ENCODE measurements at places on chromosomes 11 and 22.
A peak's percentile ranks its signal among the peaks of the same experiment; 100 is the strongest.

- DNase-seq = no peak
Measured at GRCh38 chr22:33565580-33565995, 354.7 kb downstream of the LARGE1 start.

DNA sequence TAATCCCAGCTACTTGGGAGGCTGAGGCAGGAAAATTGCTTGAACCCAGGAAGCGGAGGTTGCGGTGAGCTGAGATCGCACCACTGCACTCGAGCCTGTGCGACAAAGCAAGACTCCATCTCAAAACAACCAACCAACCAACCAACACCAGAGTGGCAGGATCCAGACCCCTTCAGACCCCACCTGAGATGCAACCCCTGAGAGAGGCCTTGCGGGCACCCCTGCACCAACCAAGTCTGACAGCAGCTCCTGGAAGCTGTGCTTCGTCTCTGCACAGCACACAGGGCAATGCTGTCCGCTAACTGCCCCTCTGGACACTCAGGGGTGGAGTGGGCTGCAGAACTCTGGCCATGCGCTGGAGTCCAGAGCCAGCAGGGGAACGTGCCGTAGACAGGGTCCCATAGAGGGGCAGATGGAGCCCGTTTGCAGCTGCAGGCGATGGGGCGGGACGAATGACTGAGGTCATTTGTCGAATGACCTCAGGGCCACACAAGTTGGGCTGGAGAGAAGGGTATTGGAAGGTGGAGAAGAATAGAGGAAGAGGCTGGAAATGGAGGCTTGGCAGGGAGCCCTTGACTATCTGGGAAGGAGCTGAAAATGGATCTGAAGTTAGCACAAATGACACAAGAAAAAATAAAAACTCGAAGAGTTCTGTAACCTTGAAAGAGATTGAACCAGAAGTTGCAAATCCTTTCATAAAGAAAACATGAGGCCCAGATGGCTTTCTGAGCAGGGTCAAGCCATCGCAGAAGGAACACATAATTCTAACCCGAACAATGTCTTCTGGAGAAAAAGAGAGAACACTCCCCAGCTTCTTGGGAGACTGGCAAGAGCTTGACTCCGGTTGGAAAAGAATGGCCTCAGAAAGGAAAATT, 199.7 kb downstream of the CTTN start:
- no peak for DNase-seq

DNA sequence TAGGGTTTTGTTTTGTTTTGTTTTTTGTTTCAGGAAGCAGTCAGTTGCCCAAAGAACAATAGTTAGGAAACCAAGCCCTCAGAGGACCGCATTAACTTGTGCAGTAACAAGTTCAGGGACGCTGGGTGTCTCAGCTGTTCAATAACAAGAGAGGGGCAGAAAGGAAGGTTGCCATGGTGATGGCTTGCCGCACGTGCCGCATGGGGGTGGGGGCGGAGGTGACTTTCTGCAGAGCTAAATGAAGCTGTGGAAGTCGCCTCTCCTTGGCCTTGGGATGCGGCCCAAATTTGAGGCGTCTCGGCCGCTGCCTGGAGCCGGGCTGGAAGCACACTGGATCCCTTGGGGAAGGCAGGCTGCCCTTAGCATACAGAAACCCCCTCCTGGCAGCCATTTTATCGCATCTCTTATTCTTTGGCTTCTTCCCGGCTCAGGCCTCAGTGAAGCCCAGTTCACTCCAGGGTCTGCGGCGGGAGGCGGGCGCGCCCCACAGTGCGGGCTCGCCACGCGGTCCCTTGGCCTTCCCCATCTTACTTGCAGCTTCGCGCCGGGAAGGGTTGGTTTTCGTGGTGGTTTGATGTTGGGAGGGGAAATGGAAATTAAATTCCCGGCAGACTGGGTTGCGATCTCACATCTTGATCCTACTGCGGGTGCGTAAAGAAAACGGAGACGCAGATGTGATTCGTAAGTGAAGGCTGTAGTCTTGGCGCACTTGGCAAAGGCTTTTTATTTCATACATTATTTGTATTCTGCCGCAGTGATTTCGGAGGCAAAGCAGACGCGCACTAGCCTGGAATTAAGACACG, 94.3 kb downstream of the SLC17A6 start:
- no peak for DNase-seq

DNA sequence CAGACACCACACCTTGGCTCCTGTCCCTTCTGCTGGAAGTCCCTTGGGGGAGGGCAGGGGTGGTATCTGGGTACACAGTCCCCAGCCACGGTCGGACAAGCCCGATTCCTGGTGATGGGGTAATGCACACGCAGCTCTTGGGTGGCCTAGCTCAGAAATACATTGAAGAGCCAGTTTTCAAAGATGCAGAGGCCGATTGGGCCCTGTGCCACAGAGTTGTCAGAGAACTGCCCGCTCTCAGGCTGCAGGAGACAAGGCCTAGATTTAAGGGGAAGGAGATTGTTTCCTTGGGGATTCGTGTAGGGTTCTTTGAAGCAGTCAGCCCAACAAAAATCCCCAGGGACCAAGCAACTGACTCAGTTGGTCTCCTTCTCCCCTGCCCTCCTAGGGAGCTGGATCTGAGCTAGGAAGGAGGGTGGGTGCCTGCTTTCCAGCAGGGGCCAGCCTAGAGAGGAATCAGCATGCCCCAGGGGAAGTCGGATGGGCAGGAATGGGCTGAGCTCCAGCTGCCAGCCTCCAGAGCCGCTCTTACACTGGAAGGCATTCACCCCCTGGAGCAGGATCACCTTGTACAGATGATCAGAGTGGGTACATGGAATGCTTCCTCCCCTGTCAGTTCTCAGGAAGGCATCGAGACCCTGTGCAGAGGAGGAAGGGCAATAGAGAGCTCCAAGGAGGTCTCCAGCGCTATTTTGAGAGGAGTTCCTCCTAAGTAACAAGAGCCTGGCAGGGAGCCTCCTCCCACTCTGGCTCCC, 3.3 kb upstream of the SCN4B start:
- DNase-seq = no peak

DNA sequence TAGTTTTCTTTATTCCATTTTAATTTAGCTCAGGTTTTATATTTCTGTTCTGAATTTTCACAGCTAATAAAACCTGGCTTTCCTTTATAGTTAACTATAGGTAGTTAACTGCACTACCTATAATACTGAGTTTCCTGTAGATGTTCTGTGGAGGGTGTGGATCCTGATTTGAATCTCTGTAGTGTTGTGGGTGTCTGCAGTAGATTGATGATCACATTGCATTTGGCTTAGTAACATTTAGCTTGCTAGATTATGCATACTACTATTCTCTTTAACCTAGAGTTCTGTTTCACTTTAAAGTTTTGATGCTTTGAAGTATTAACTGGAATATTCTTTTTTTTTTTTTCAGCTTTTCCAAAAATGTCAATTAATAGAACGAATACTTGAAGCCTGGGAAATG, 110.1 kb downstream of the PPP6R3 start:
- DNase-seq = no peak

DNA sequence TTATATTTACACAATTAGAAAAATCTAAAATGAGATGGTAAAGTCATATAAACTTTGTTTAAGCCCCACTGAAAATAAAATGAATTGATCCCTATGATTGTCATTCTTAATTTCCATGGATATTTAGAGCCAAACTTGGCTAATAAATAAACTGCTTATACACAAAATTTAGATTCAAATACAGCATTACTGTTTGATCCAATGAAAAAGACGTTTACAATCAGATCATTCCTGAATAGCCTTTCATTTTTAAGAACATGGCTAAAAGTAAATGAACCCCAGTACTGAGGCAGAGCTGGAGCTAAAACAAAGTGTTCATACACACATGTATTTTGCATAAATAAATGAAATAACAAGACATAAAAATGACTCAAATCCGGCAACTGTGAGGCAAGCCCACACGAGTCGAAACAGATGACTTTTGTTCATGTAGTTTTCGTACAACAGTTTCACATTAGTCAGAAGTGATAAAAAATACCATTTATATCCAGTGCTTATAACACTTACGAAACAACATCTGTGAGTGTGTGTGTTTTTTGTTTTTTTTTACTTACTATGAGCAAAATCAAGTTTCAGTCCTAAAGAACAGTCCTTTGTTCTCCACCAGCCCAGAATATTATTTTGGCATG, 386.5 kb downstream of the SOX6 start:
- no peak for DNase-seq

DNA sequence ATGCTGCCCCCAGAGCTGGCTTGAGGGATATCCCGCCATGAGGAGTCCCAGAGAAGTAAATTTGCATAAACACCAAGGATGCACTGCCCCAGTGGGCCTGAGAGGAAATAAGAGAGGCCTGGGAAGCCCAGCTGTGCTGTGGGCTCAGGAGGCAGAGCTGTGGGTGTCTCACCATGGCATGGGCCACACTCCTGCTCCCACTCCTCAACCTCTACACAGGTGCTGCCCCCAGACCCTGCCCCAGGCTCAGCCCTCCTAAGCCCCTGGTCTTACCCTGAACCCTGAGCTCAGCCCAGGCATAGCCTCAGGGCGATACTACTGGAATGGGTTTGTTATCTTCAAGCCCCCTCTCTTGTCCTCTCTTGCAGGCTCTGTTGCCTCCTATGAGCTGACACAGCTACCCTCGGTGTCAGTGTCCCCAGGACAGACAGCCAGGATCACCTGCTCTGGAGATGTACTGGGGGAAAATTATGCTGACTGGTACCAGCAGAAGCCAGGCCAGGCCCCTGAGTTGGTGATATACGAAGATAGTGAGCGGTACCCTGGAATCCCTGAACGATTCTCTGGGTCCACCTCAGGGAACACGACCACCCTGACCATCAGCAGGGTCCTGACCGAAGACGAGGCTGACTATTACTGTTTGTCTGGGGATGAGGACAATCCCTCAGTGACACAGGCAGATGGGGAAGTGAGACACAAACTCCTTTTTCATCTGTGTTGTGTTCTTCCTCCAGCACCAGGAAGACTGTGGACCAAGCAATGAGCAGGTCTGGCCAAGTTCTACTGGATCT, 59.9 kb downstream of the GGTLC2 start:
- no peak for DNase-seq

DNA sequence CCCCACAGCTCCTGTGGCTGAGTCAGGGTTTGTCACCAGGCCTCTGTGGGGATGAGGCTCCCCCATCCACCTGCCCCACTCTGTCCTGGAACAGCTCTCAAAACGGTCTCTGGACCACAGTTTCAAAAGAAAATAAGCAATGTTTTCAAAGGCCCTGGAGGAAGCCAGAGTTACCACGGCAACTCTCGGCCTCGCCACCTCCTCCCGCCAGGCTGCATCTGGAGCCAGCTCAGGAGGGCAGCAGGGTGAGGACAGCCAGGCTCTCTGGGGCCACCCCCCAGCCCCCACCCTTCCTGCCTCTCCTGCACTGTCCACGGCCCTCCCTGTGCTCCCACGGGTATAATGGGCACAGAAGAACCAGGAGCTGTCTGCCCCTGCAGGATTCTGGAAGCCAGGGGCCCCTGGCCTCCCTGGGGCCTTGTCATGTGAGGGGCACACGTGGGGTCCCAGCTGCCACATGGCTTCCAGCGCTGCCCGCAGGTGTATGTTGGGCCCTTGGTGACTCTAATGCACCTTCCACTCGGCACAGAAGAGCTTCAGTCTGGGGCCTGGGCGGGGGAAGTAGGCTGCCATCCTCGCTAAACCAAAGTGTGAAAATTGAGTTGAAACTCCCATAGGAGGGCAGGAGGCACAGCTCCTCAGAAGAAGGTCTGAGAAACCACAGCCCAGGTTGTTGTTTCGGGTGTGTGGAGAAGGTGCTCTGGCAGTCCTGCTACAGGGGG, 10.3 kb downstream of the CD81 start:
- no peak for DNase-seq

- DNase-seq = no peak
Measured at GRCh38 chr11:1987024-1987423, 10.6 kb downstream of the H19 start.

GRCh38 chr22:29555065-29555644, 1.6 kb upstream of the THOC5 start:
- DNase-seq = no peak

GRCh38 chr22:48714231-48714630, 1113.4 kb downstream of the BRD1 start:
- no peak for DNase-seq

DNA sequence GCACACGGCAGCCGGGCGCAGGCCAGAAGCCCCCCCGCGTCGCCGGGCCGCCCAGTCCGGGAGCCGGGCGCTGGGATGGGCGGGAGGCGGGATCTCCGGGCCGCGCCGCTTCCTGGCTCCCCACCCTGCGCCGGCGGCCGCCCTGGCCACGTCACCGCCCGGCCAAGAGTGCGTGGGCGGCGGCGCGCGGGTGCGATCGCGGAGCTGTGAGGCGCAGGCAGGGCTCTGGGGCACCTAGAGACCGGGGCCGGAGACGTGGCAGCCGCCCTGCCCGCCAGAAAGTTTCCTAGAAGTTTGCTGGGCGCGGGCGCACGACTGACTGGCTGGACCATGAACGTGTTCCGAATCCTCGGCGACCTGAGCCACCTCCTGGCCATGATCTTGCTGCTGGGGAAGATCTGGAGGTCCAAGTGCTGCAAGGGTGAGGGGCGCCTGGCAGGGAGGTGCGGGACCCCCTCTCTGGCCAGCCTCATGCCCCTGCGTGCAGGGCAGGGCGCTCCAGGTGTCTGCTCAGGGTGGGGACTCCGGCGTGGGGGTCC, at the start of gene KDELR3:
KDELR3 (plus strand) TSS at position 193 of the 539 bp plus-strand sequence; CDS start at position 331, 138 bp downstream.
- no peak for DNase-seq

GRCh38 chr11:8060801-8061554, 20.0 kb upstream of the TUB start:
- no peak for DNase-seq

GRCh38 chr11:66958956-66959274, 732 bp upstream of the PC start:
- DNase-seq = no peak

DNA sequence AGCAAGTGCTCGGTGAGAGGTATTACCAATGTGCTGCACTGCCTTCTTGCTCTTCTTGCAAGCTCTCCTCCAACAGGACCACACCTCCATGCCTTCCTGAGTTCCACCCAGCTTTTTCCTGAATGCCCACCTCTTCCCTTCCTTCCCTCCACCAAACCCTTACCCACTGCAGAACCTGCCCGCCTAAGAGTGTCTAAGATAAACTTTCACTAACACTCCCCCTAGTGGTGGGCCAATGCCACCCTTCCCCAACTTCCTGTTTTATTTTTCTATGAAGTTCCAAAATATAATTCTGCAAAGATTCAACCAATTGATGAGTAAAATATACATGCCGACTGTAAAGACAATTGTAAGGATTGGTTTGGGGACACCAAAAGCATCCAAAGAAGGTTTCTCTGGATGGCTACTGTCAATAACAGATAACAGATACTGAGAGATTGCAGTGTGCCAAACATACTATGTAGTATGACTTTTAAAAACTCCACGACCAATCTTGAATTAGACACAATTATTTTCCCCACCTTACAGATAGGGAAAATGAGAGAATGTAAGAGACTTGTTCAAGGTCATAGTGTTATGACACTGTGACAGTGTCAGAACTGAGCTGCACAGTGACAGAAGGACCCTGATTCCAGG, 38.6 kb upstream of the BMAL1 start:
- DNase-seq = peak; percentile 26

DNA sequence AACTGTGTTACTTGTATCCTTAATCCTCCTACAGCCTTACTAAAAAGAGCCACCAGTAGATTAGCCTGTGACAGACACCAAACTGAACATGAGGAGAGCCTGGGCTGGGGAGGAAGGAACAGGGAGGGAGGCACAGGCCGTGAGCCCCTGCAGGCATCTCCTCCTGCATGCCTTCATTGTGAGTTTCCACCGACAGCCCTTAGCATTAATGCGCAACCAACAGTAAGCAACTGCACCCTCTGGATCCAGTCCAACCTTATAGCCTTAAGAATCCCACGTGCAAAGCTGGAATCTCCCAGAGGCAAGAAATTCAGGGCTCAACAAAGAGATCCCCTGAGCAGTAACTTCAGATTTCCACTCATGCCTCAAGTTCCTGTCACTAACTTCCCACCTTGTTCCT, 84.6 kb downstream of the ETS1 start:
- DNase-seq = no peak

- DNase-seq = no peak
Measured at GRCh38 chr22:40443732-40444131, 73.3 kb downstream of the SGSM3 start.

GRCh38 chr11:130159657-130160497, at the start of gene ST14:
ST14 (plus strand) TSS chr11:130159782; CDS start chr11:130159980, 198 bp downstream.
- DNase-seq = no peak
